Neural crest cell (in vitro differentiated cells): ENCODE measurements at places on chromosomes 12 and 14. TPM values are rescaled to one million over a fixed set of nuclear protein-coding genes. Genes with fewer than 3 reads are reported as not detected.

Gene RILPL2
- total RNA-seq, result 1.6 and 1.9 TPM in 2 replicates

Gene PRPH
- 0.70 and 1.3 TPM in 2 replicates for total RNA-seq

- H3K27me3 ChIP-seq, result no peaks in the 10 kb centered on the region
- no peak overlapping the region for H3K4me3 ChIP-seq
- no peak for DNase-seq
- H3K4me1 ChIP-seq, result no peaks in the 10 kb centered on the region
Observed at GRCh38 chr12:87254381-87255030, 774.7 kb downstream of the C12orf50 start.

GRCh38 chr12:1457901-1458300, 136.5 kb downstream of the FBXL14 start:
- no peak overlapping the region for H3K27ac ChIP-seq
- no peak overlapping the region for H3K4me3 ChIP-seq
- peaks cover 13% of the 10 kb centered on the region for H3K4me1 ChIP-seq
- no peak for DNase-seq
- H3K36me3 ChIP-seq, result peaks cover 5% of the 10 kb centered on the region

DNA sequence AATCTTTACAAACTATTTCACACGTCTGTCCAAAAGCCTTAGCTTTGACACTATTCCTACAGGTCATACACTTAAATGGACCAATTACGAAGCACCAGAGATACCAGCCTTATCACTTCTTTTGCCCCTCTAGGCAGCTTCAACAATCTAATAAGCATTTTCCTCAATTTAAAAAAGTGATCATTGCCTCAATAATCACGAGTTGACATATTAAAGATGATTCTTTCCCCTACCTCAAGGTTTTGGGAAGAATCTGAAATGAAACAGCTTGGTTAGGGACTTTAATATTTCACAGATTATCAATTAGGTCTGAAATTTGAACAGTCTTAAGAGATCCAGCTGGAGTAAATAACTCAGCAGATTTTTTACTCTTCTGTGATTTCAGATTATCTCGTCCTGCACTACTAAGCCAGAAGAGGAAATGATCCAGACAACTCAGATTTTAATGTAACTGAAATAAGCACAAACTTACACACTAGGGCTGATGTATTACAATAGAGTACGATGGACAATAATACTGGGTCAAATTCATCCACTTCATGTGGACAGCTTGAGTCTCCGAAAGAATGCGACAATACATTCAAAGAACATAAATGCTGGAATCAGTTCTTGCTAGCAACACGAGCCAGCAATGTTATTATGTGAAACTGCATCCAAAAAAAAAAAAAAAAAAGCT, 15.9 kb downstream of the UBE2N start:
- no peak overlapping the region for H3K4me3 ChIP-seq
- H3K36me3 ChIP-seq, result no peaks in the 10 kb centered on the region
- H3K27me3 ChIP-seq, result no peaks in the 10 kb centered on the region
- no peak for DNase-seq

Gene GDF11
- 66.6 and 67.0 TPM in 2 replicates for total RNA-seq

DNA sequence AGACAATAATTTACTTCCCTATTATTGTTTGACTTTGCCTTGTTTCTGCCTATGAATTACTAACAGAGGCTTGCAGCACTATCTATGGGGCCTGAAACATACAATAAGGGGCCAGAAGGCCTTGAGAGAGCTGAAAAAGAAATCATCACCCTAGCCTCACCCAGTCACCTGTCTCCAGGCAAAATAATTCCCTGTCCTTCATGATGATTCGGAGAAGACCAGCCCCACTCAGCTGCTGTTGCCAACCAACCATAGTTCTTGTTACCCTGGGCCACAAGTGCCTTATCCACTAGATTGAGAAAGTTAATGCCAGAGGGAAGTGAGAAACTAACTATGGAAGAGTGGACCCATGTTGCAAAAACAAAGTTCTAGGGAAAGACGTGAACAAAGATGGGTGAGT, 97.1 kb downstream of the ARF6 start:
- no peak overlapping the region for H3K27ac ChIP-seq
- H3K36me3 ChIP-seq, result no peaks in the 10 kb centered on the region
- DNase-seq, result no peak
- no peak overlapping the region for H3K4me3 ChIP-seq

Gene SLC17A8
- not detected in 2 replicates for total RNA-seq

Gene AQP6
- total RNA-seq, result 0.21 TPM in 1 of 2 replicates, not detected in the other

Gene CYP27B1
- total RNA-seq, result 3.2 and 4.2 TPM in 2 replicates

Gene PPM1A
- 30.9 and 35.5 TPM in 2 replicates for total RNA-seq

Gene COX8C
- total RNA-seq, result not detected in 2 replicates
